CD4-positive, alpha-beta memory T cell (primary cell): ENCODE measurements at places on chromosomes 11 and 22. TPM values are rescaled to one million over a fixed set of nuclear protein-coding genes. Genes with fewer than 3 reads are reported as not detected.

- H3K27me3 ChIP-seq = no peaks in the 10 kb centered on the region
- no peak for DNase-seq
- no peak overlapping the region for H3K27ac ChIP-seq
- H3K36me3 ChIP-seq = peaks cover 18% of the 10 kb centered on the region
- no peaks in the 10 kb centered on the region for H3K4me1 ChIP-seq
These were observed 17.6 kb downstream of the ALKBH8 start for GRCh38 chr11:107547961-107548360.

DNA sequence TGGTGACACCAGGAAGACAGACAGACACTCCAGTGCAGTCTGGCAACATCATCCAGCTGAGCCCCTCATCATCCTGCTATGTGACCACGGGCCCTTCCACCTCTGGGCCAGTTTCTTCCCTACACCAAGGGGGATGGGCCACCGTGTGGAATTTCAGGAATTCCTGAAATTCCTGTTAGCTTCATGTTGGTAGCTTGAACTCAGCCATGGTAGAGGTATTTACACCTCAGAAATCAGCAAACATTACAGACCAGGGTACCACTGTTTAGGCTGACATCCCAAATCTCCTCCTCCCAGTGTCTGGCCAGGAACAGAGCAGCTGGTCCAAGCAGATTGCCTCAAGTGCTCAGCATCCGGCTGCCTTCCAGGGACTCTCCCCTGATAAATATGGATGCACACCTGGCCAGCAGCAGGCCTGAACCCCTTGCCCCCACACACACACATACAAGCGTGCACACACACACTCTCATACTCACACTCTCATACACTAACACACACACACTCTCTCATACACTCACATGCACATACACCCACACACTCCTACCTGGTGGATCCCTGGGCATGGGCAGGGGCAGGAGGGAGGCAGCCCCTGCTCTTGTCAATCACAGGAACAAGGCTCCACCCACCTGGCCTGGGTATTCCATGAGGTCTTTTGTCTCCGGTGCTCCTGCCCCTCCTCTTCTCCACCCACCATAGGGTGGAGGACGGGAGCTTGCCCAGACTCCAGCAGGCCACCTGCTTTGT is 85.2 kb downstream of the BUD13 start:
- H3K36me3 ChIP-seq = no peaks in the 10 kb centered on the region
- H3K27me3 ChIP-seq = no peaks in the 10 kb centered on the region
- H3K4me1 ChIP-seq = no peaks in the 10 kb centered on the region
- no peak for DNase-seq
- no peak overlapping the region for H3K27ac ChIP-seq

DNA sequence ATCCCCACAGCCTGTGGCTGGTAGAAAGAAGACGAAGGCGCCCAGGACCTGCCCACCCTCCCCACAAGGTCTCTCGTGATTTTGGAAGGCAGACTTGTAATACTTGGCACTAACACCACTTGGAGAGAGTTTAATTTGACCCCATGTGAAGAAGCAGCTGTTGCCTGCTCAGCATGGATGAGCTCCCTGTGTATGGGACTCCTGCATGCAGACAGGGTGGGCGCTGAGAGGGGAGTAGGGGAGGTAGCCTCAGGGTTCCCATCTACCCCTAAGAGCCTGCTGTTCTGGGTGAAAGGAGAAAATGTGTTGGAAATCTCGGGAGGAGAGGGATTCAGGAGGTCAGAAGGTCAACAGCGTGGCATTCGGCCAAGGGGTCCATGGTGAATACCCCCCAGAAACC is 625.9 kb downstream of the TBC1D22A start:
- H3K4me1 ChIP-seq = no peaks in the 10 kb centered on the region
- no peaks in the 10 kb centered on the region for H3K36me3 ChIP-seq
- no peak for DNase-seq
- no peak overlapping the region for H3K4me3 ChIP-seq
- no peaks in the 10 kb centered on the region for H3K27me3 ChIP-seq

DNA sequence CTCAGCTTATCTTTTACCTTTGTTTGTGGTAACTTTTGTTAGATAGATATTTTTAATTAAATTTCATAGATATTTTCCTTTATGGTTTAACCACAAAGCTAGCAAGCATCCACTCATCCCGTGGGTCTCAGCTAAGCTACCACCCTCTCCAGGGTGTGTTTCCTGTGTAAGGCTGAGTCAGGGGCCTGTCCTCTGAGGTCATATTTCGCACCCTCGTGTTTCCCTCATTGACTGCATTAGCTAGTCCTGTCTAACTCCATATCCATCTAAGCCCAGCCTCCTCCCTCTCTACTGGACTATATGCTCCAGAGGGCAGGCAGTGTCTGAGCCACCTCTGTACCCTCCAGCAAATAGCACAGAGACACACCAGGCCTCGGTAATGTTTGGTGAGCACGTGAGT is 16.7 kb downstream of the XRRA1 start:
- no peak for DNase-seq
- H3K4me3 ChIP-seq = no peak overlapping the region
- no peak overlapping the region for H3K27ac ChIP-seq
- H3K27me3 ChIP-seq = no peaks in the 10 kb centered on the region

DNA sequence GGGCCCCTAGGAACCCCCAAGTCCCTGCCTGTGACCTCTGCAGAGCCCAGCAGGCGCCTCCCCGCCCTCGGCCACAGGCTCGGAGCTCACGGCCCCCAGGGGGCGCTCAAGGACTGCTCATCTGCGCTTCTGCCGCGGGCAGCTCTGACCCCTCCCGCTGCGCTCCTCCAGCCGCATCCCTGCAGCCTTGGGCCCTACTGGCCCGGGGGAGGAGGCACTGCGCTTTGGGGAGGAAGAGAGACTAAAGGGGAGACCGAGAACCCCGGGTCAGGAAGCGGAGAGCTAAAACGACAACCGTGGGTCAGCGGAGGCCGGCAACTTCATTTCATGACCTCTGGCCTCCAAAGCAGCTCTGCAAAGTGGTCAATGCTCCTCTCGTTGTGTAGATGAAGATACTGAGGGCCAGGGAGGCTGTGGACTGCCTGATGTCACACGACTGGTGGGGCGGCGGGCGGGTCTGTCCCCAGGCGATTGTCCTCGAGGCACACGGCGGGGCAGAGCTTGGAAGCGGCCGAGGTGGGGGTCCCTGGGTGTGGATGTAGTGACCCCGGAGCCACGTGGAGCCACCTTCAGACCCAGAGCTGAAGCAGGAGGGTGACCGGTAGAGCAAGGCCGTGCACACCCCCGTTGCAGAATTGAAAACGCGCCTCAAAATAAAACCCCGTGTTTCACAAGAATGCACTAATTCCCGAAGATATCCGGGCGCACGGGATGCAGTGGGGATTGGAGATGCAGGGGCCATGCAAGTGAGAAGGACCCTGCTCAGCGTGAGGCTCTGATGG is 2.7 kb upstream of the KRTAP5-6 start:
- no peak overlapping the region for H3K4me3 ChIP-seq
- no peaks in the 10 kb centered on the region for H3K36me3 ChIP-seq
- peaks cover 11% of the 10 kb centered on the region for H3K4me1 ChIP-seq
- peak; percentile 75 for DNase-seq

GRCh38 chr11:13376402-13376801 is 86.6 kb downstream of the BTBD10 start:
- H3K4me1 ChIP-seq = no peaks in the 10 kb centered on the region
- no peak for DNase-seq
- no peak overlapping the region for H3K4me3 ChIP-seq
- no peak overlapping the region for H3K27ac ChIP-seq
- H3K36me3 ChIP-seq = peaks cover 90% of the 10 kb centered on the region

- no peaks in the 10 kb centered on the region for H3K27me3 ChIP-seq
- H3K4me3 ChIP-seq = no peak overlapping the region
- H3K27ac ChIP-seq = no peak overlapping the region
- H3K36me3 ChIP-seq = no peaks in the 10 kb centered on the region
These were observed 26.7 kb downstream of the DHCR7 start for GRCh38 chr11:71421392-71421950.

- H3K4me3 ChIP-seq = no peak overlapping the region
- no peak overlapping the region for H3K27ac ChIP-seq
- no peaks in the 10 kb centered on the region for H3K36me3 ChIP-seq
- H3K27me3 ChIP-seq = no peaks in the 10 kb centered on the region
These were observed 6.9 kb downstream of the CLCF1 start for GRCh38 chr11:67366546-67366945.

- H3K4me1 ChIP-seq = no peaks in the 10 kb centered on the region
- H3K4me3 ChIP-seq = no peak overlapping the region
These were observed 304.1 kb upstream of the ANO5 start for GRCh38 chr11:21888814-21889213.

- no peaks in the 10 kb centered on the region for H3K4me1 ChIP-seq
- no peaks in the 10 kb centered on the region for H3K27me3 ChIP-seq
These were observed 69.4 kb upstream of the FGF3 start for GRCh38 chr11:69888483-69889181.

GRCh38 chr11:82810326-82810725 is 76.7 kb upstream of the FAM181B start:
- no peak overlapping the region for H3K4me3 ChIP-seq
- H3K36me3 ChIP-seq = no peaks in the 10 kb centered on the region
- H3K27ac ChIP-seq = no peak overlapping the region
- DNase-seq = no peak

DNA sequence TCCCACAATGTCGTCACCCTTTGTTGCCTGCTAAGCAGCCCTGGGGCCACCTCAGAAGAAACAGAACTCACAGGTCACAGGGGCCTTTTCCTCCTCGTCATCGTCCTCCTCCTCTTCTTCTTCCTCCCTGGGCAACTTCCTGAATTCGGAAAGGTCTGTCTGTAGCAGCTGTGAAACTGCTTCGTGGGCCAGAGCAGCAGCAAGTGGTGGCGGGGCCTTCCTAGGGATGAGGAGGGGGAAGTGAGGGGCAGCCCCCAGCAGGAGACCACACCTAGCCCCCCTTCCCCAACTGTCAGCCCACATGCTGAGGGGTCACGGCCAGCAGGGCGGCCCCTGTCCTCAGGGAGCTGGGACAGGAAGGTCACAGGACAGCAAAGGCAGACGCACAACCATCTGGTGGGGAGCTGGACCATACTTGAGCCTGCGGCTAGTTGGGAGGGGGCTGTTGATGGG is 13.2 kb downstream of the PPM1F start:
- H3K27me3 ChIP-seq = no peaks in the 10 kb centered on the region
- no peak overlapping the region for H3K27ac ChIP-seq
- no peak overlapping the region for H3K4me3 ChIP-seq
- H3K36me3 ChIP-seq = no peaks in the 10 kb centered on the region

- H3K36me3 ChIP-seq = no peaks in the 10 kb centered on the region
- peaks cover 54% of the 10 kb centered on the region for H3K4me1 ChIP-seq
- no peaks in the 10 kb centered on the region for H3K27me3 ChIP-seq
- DNase-seq = peak; percentile 67
These were observed 712 bp downstream of the CERK start for GRCh38 chr22:46737105-46737975.

GRCh38 chr11:3767536-3767935 is 29.8 kb downstream of the NUP98 start:
- H3K4me1 ChIP-seq = no peaks in the 10 kb centered on the region
- DNase-seq = no peak
- no peaks in the 10 kb centered on the region for H3K27me3 ChIP-seq
- no peak overlapping the region for H3K4me3 ChIP-seq
- H3K27ac ChIP-seq = no peak overlapping the region

- H3K4me3 ChIP-seq = no peak overlapping the region
- H3K36me3 ChIP-seq = no peaks in the 10 kb centered on the region
- no peak overlapping the region for H3K27ac ChIP-seq
- no peaks in the 10 kb centered on the region for H3K27me3 ChIP-seq
- no peaks in the 10 kb centered on the region for H3K4me1 ChIP-seq
These were observed 40.8 kb downstream of the ELFN2 start for GRCh38 chr22:37386441-37386840.

DNA sequence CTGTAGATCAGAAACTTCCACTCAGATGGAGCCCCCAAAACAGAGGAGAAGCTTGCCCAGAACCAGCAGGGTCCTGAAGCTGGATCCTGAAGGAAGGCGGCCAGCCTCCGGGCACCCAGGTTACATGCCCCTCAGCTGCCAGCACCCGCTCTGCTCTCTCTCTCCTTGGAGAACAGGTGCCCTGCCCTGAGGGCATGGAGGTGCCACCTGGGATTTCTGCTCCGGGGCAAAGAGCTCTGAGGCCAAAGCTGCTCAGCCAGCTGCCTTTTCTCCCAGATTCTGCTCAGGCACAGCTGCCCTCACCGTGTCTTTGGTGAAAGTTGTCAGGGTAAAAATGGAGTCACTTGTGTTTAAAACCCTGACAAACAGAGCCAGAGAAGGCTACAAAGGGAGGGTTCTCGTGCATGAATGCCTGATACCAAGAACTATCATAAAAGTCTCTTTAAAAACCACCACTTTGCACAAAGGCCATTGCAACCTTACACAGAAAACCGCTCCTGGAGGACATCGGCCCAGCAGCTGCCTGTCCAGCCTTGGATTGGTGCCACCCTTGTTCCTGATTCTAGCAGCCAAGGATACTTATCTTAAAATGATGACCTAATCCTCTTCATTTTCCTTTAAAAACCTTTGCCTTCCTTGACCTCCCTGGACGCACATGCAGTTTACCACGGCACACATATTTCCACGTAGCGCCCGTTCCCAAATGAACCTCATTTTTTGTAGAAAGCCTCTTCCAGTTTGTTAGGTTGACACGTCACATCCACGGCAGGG is 140.0 kb downstream of the CACNA1I start:
- H3K27ac ChIP-seq = no peak overlapping the region
- H3K4me3 ChIP-seq = no peak overlapping the region
- H3K27me3 ChIP-seq = no peaks in the 10 kb centered on the region
- H3K4me1 ChIP-seq = no peaks in the 10 kb centered on the region
- H3K36me3 ChIP-seq = no peaks in the 10 kb centered on the region

- no peak for DNase-seq
- no peak overlapping the region for H3K27ac ChIP-seq
- H3K4me1 ChIP-seq = no peaks in the 10 kb centered on the region
- no peaks in the 10 kb centered on the region for H3K36me3 ChIP-seq
- no peaks in the 10 kb centered on the region for H3K27me3 ChIP-seq
These were observed 172.1 kb downstream of the DYNC2H1 start for GRCh38 chr11:103281301-103281700.

DNA sequence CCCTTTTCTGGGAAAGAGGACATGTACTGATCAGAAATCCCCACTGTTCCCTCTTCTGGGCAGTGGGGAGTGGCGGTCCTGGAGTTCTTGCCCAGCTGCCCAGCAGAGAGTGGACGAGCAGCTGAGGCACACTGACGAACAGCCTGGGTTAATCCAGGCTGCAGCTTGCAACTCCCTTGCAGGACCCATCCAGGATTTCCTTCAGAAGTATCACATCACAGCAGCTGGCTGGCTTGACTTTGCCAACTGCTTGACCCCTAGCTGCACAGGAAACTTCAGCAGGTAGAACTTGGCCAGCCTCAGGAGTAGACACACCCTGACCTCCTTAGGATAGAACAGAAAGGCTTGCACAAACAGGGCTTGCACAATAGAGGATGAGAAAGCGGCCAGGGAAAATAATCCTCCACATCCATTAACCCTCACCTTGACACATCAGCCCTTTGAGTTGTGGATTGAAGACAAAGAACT is 27.9 kb upstream of the FZD4 start:
- H3K27me3 ChIP-seq = no peaks in the 10 kb centered on the region
- no peak for DNase-seq
- H3K27ac ChIP-seq = no peak overlapping the region
- no peak overlapping the region for H3K4me3 ChIP-seq
- no peaks in the 10 kb centered on the region for H3K36me3 ChIP-seq
- H3K4me1 ChIP-seq = no peaks in the 10 kb centered on the region

CYB5R2 gene
- not detected for total RNA-seq

HRAS gene
- 42.5 TPM for total RNA-seq

RASSF7 gene
- total RNA-seq = 55.2 TPM

AQP11 gene
- 0.67 TPM for total RNA-seq

APOBEC3C gene
- total RNA-seq = 42.4 TPM

CTSW gene
- 30.4 TPM for total RNA-seq

APOBEC3A gene
- total RNA-seq = not detected

VPREB3 gene
- not detected for total RNA-seq

YIF1A gene
- total RNA-seq = 45.1 TPM

KCNJ5 gene
- total RNA-seq = 0.33 TPM

KCNJ1 gene
- total RNA-seq = not detected

MYEOV gene
- total RNA-seq = not detected

ACTN3 gene
- total RNA-seq = 0.20 TPM

POU2AF3 gene
- total RNA-seq = not detected

ACRV1 gene
- total RNA-seq = not detected
